Heart left ventricle (tissue), 16 donors: ENCODE measurements at places on chromosomes 4 and X. TPM values are rescaled to one million over a fixed set of nuclear protein-coding genes. Genes with fewer than 3 reads are reported as not detected.

- DNase-seq: no peak
Observed at GRCh38 chrX:776529-777230, 146.1 kb downstream of the SHOX start.

- no peak for DNase-seq
Observed at GRCh38 chr4:187603093-187604025, 392.2 kb upstream of the ZFP42 start.

DNA sequence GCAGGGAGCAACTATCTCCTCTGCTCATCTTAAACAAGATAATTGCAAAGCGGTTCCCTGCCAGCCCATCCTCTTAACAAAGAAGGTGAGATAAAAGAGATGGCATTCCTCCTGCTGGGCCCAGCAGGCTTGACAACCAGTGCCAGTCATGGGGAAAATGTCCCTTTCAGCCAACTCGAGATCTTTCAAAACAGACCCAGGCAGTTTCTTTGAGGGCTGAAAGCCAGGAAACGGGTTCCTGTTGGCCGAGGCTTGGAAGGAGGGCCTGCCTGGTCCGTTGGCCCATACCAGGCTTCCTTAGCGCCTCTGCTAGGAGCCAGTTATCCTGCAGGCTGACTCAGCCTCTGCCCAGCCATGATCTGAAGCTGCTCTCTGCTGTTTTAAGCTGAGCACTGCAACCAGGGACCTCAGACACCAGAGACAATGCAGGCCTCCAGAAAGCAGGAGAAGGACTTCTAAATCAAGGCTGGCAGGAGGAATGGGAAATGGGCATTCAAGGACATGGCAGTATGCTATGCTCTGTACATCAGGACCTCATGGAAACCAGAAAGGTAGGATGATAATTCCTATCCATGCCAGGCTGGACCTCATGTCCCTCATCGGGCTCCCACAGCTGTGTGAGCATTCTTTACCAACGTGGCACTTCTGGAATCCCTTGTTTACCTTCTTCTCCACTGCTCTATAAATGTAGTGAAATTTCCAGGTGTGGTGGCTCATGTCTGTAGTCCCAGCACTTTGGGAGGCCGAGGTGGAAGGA, 42.4 kb upstream of the SLC2A9 start:
- peak; percentile 74 for DNase-seq

DNA sequence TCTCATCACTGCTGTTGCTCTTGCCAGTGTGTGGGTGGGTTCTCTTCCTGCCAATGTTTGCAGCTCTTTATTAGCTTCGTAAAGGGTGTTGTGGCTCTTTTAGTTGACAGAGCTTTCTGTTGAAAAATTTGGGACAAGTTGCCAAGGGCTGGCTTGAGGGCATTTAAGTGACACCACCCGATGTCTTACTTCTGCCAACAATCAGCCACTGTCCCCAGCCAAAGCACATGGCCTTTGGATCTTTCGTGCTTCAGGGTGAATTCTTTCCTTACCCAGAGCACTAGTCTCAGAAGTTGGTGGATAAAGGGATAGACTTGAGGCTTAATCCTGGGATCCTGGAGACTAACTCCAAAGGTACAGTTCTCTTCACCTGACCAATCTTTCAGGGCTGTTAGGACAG, 113.6 kb downstream of the SOX3 start:
- no peak for DNase-seq

DNA sequence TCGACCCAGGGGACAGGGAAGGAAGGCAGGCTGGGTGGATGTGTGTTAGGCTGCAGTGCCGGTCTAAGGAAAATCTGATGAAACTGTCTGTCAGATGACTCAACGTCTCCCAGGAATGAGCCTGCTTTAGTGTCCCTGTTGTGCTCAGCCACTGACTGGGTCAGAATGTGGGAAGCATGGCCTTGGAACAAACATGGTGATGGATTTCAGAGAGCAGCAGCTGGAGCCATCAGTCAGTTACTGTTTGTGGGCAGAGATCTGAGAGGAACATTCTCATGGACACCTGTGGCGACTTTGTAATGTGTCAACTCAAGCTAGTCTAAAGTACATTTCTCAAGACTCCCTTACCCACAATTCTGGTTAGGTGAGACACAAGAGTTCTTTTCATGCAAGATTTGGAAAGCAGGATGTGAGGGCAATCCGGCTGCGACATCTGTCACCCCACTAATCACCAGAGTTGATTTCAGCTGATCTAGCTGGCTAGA, 63.2 kb downstream of the ANAPC10 start:
- no peak for DNase-seq

GRCh38 chrX:2928191-2928582, 952 bp downstream of the ARSD start:
- peak; percentile 66 for DNase-seq

Gene SSX4B
- not detected for total RNA-seq

Gene CXorf49
- not detected for total RNA-seq

Gene CDS1
- 0.28 TPM for total RNA-seq

- no peak for DNase-seq
Observed at GRCh38 chrX:148681605-148682004, 181.2 kb downstream of the AFF2 start.

GRCh38 chrX:108516184-108516583, 76.5 kb downstream of the COL4A5 start:
- DNase-seq: no peak

Gene SPANXC
- total RNA-seq: not detected

DNA sequence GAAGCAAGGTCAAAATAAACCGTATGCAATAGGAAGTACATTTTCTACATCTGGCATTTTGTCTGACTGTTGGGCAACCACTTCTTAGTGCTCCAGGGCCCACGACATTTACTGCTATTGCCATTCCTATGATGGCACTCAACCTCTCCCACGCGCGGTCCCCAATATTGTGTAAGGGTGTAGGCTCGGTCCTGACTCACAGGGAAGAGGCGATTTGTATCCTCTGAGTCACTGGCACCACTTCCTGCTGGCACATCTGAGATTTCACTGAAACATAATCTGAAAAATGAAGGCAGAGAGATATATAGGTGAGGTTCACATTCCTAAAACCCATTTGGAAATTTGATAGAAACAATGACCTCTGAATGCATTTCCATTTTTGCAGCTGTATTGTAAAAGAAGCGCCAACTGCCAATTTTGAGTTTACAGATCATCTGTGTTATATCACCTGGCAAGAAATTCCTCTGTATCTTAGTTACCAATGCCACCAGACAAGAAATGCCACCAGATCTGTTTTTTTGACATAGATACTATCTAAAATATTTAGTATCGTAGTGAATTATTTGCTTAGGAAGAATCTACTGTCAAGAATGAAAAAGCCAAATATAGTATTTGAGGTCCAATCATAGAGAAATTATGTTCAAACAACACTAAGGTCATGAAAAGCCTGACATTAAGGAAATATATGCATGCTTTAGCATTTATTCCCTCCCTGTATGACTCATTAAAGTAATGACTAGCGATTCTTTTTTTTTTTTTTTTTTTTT, 9.8 kb downstream of the EREG start:
- DNase-seq: no peak

Gene RAB9A
- total RNA-seq: 19.0 TPM
